ENCODE measurements at places on chromosomes 4 and X. TPM values are rescaled to one million over a fixed set of nuclear protein-coding genes. Genes with fewer than 3 reads are reported as not detected.

DNA sequence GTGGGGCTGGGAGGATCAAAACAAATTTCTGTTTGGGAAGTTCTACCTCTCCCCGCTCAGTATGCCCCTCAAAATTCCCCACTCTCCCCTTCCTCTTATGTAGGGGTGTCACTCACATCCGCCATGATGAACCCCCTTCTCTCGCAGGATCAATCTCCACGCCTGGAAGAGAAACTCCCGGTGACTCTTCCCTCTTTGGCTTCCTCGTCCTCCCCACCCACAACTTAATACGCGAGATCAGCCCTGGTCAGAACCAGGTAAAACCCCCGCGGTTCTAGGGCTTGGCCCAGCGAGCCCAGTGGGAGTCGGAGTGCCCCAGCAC, 427 bp downstream of the LAMTOR3 start:
- no peaks in the 10 kb centered on the region for H3K36me3 ChIP-seq
- DNase-seq: peak; percentile 4
- H3K27me3 ChIP-seq: no peaks in the 10 kb centered on the region
- no peaks in the 10 kb centered on the region for H3K4me1 ChIP-seq
- H3K27ac ChIP-seq: peak overlapping the region; percentile 85
- peak overlapping the region; percentile 78 for H3K4me3 ChIP-seq

GRCh38 chr4:7539659-7540058, 104.9 kb upstream of the PSAPL1 start:
- no peaks in the 10 kb centered on the region for H3K4me1 ChIP-seq
- H3K4me3 ChIP-seq: no peak overlapping the region
- no peak overlapping the region for H3K27ac ChIP-seq
- no peaks in the 10 kb centered on the region for H3K36me3 ChIP-seq
- H3K27me3 ChIP-seq: no peaks in the 10 kb centered on the region
- DNase-seq: no peak

DNA sequence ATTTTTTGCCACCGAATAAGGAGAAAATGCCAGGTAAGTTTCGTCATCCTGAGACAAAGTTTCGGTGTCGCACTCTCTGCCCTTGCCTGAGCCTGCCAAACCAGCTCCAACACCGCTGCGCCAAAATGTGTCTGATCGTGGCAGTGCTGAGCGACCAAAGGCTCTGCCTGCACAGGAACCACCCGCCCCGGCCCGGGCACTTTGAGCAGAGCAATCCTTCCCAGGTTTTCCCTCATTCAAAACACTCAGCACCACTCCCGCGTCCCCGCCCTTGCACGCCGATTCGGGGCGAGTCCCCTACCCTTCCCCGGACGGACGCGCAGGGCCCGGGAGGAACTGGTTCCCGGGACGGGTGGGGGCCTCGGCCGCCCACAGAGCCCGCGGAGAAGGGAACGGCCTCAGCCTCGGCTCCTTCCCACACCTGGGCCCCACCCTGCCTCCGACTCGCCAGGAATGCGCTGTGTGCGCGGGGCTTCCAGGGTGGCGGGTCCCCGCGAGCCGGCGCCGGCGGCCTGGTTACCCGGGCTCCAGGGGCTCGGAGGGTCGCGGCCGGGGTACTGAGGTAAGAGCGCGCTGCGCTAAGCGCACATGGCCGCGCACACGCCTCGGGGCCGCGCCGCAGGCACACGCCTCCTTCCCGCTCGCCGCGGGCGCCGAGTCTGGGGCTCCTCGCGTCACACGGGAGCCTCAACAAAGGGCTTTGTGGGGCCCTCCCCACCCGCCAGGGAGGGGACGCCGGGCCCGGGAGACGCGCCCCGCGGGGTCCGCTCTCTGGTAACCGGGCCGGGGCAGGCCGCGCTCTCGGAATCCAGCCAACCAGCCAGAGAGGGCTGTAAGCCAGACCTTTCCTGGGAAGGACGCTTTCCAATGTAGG, at the start of gene C4orf36:
TSS of gene C4orf36 (minus strand) at position 661 of the 874 bp plus-strand sequence. CDS start 902 bp downstream, outside the sequence.
- peak; percentile 90 for DNase-seq
- no peaks in the 10 kb centered on the region for H3K27me3 ChIP-seq
- H3K4me1 ChIP-seq: no peaks in the 10 kb centered on the region
- no peaks in the 10 kb centered on the region for H3K36me3 ChIP-seq

GRCh38 chr4:7769396-7770223, 170.1 kb downstream of the AFAP1 start:
- no peak overlapping the region for H3K27ac ChIP-seq
- no peak for DNase-seq
- H3K27me3 ChIP-seq: no peaks in the 10 kb centered on the region
- no peak overlapping the region for H3K4me3 ChIP-seq
- H3K36me3 ChIP-seq: no peaks in the 10 kb centered on the region

DNA sequence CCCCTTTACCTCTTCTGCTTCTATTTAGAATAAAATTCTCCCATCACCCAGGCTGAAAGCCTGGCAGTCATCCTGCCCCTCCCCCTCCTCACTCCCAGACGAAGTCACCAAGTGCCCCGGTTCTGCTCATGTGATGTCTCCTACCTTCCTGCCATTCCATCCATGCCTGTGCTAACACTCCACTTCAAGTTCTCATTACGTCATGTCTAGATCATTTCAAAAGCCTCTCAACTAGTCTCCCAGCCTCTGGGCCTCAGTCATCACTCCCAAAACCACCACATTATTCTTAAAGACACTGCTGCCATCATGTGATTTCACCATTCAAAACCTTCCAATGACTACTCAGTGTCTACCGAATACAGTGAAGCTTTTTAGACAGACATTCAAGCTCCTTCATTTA, 17.2 kb upstream of the HOPX start:
- no peak for DNase-seq
- no peak overlapping the region for H3K4me3 ChIP-seq
- H3K4me1 ChIP-seq: no peaks in the 10 kb centered on the region

The HS3ST1 gene
- total RNA-seq: 1.5 TPM

DNA sequence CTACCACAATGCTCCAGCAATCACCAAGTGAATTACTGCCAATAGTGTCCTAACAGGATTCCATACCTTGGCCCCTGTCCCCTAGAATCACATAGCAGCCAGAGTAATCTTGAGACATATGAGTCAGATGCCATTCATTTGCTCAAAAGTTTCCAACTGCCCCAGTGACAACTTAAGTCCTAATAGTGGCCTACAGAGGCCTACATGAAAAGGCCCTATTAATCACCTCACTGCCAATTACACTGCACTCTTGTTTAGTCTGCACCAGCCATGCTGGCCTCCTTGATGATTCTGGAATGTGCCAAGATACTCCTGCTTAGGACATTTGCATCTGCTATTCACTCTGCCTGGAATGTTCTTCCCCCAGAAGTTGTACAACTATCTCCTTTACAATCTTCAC, 130.7 kb downstream of the NR3C2 start:
- no peak for DNase-seq
- H3K4me3 ChIP-seq: no peak overlapping the region
- H3K27me3 ChIP-seq: no peaks in the 10 kb centered on the region

- H3K4me3 ChIP-seq: peak overlapping the region; percentile 17
- H3K27ac ChIP-seq: no peak overlapping the region
These were observed 1.5 kb downstream of the GRID2 start for GRCh38 chr4:92305148-92305877.

- H3K27ac ChIP-seq: no peak overlapping the region
- no peak for DNase-seq
- no peak overlapping the region for H3K4me3 ChIP-seq
- H3K36me3 ChIP-seq: no peaks in the 10 kb centered on the region
- H3K4me1 ChIP-seq: no peaks in the 10 kb centered on the region
These were observed 5.6 kb upstream of the LIMCH1 start for GRCh38 chr4:41532336-41532735.

DNA sequence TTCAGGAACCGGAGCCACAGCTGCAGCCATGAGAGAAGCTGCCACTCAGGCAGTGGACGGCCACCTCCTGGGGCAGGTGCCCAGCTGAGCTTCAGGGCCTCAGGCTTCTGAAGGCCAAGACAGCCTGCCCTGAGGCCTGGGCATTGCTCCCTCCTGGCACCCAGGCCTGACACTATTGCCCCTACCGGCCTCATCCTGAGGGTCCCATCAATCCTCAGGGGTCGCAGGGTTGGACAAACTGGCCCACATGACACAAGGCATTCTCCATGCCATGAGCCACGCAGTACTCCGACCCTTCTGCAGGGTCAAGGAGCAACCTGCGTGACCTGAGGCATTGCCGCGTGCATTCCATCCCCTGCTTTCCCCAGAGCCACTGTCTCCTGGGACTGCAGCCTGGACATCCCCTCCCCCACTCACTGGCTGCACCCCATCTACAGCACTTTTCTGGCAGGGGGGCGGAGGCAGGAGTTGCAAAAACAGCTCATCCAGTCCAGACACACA, 3.0 kb upstream of the ZFP92 start:
- no peaks in the 10 kb centered on the region for H3K36me3 ChIP-seq
- no peaks in the 10 kb centered on the region for H3K27me3 ChIP-seq
- H3K27ac ChIP-seq: no peak overlapping the region
- H3K4me1 ChIP-seq: no peaks in the 10 kb centered on the region
- no peak for DNase-seq

The JAKMIP1 gene
- total RNA-seq: 29.1 TPM

- no peaks in the 10 kb centered on the region for H3K27me3 ChIP-seq
- H3K4me1 ChIP-seq: no peaks in the 10 kb centered on the region
- no peak for DNase-seq
- no peak overlapping the region for H3K4me3 ChIP-seq
These were observed 6.6 kb downstream of the FAM3A start for GRCh38 chrX:154509455-154509854.

DNA sequence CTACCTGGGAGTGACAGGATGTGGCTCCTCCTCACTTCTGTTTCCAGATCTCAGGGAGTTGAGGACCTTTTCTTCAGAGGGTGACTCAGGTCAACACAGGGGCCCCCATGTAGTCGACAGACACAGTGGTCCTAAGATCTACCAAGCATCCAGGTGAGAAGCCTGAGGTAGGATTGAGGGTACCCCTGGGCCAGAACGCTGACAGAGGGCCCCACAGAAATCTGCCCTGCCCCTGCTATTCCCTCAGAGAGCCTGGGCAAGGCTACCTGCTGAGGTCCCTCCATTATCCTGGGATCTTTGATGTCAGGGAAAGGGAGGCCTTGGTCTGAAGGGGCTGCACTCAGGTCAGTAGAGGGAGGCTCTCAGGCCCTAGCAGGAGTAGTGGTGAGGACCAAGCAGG, 1.5 kb downstream of the MAGEA12 start:
- no peak for DNase-seq
- no peaks in the 10 kb centered on the region for H3K27me3 ChIP-seq
- no peak overlapping the region for H3K27ac ChIP-seq
- no peaks in the 10 kb centered on the region for H3K36me3 ChIP-seq

- no peaks in the 10 kb centered on the region for H3K36me3 ChIP-seq
- no peak for DNase-seq
- H3K27ac ChIP-seq: no peak overlapping the region
- H3K4me3 ChIP-seq: no peak overlapping the region
- H3K4me1 ChIP-seq: no peaks in the 10 kb centered on the region
These were observed 2.2 kb downstream of the EMD start for GRCh38 chrX:154381271-154381670.

- peak overlapping the region; percentile 5 for H3K27ac ChIP-seq
- DNase-seq: no peak
- H3K4me3 ChIP-seq: no peak overlapping the region
- H3K27me3 ChIP-seq: no peaks in the 10 kb centered on the region
These were observed 139.8 kb downstream of the PALLD start for GRCh38 chr4:168636506-168637196.

- DNase-seq: no peak
- H3K4me1 ChIP-seq: no peaks in the 10 kb centered on the region
- H3K27ac ChIP-seq: no peak overlapping the region
- H3K27me3 ChIP-seq: no peaks in the 10 kb centered on the region
- no peak overlapping the region for H3K4me3 ChIP-seq
These were observed 509.1 kb downstream of the IQCM start for GRCh38 chr4:149306537-149306936.

GRCh38 chr4:79757600-79757999, 315.4 kb downstream of the ANTXR2 start:
- no peak for DNase-seq
- no peak overlapping the region for H3K4me3 ChIP-seq
- no peaks in the 10 kb centered on the region for H3K4me1 ChIP-seq
- no peaks in the 10 kb centered on the region for H3K36me3 ChIP-seq
- no peak overlapping the region for H3K27ac ChIP-seq

DNA sequence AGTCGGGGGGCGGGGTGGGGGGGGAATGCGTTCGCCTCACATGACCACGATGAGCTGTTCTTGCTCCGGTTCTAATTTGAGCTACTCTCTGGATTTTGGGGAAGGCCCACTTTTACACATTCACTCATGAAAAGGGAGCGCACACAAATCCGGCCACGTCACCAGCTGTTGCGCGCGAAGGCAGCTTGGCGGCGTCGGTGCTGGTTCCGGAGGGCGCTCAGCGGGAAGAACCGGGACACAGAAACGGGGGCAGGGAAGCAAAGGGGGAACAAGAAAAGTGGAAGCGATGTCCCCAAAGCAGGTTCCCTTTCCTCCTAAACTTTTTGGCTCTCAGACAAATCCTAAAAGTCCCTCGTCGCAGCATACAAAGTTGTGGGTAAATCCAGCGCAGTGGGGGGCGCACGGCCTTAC, 605 bp downstream of the ANXA5 start:
- H3K27me3 ChIP-seq: no peaks in the 10 kb centered on the region
- no peaks in the 10 kb centered on the region for H3K4me1 ChIP-seq
- DNase-seq: peak; percentile 62
- peak overlapping the region; percentile 95 for H3K27ac ChIP-seq
- no peaks in the 10 kb centered on the region for H3K36me3 ChIP-seq

- no peak for DNase-seq
- no peaks in the 10 kb centered on the region for H3K27me3 ChIP-seq
- H3K27ac ChIP-seq: no peak overlapping the region
- no peak overlapping the region for H3K4me3 ChIP-seq
- H3K36me3 ChIP-seq: no peaks in the 10 kb centered on the region
These were observed 1321.1 kb downstream of the RAPGEF2 start for GRCh38 chr4:160423879-160424451.

GRCh38 chr4:76689145-76689817, 208.7 kb downstream of the SOWAHB start:
- peak; percentile 60 for DNase-seq
- no peaks in the 10 kb centered on the region for H3K27me3 ChIP-seq
- H3K4me3 ChIP-seq: peak overlapping the region; percentile 50
- H3K4me1 ChIP-seq: peaks cover 16% of the 10 kb centered on the region
- no peaks in the 10 kb centered on the region for H3K36me3 ChIP-seq

GRCh38 chrX:12906046-12906761, at the start of gene TLR8:
TLR8 (plus strand) TSS chrX:12906620; CDS start chrX:12906707, 87 bp downstream.
- H3K27me3 ChIP-seq: no peaks in the 10 kb centered on the region
- H3K36me3 ChIP-seq: no peaks in the 10 kb centered on the region
- H3K4me1 ChIP-seq: no peaks in the 10 kb centered on the region
- DNase-seq: no peak
- H3K27ac ChIP-seq: no peak within 1 kb of the TSS

GRCh38 chr4:49516796-49517195, 530.7 kb downstream of the CWH43 start:
- no peaks in the 10 kb centered on the region for H3K36me3 ChIP-seq
- H3K4me1 ChIP-seq: no peaks in the 10 kb centered on the region
- H3K27ac ChIP-seq: no peak overlapping the region
- DNase-seq: no peak

The LRCH2 gene
- total RNA-seq: 5.6 TPM

The BTK gene
- total RNA-seq: 1.3 TPM

- H3K4me3 ChIP-seq: no peak overlapping the region
- no peaks in the 10 kb centered on the region for H3K27me3 ChIP-seq
- H3K4me1 ChIP-seq: no peaks in the 10 kb centered on the region
- no peaks in the 10 kb centered on the region for H3K36me3 ChIP-seq
These were observed 10.5 kb downstream of the PPAT start for GRCh38 chr4:56424697-56425514.

GRCh38 chr4:108529984-108530905, 90.1 kb upstream of the RPL34 start:
- DNase-seq: no peak
- H3K27me3 ChIP-seq: no peaks in the 10 kb centered on the region
- no peak overlapping the region for H3K4me3 ChIP-seq
- no peaks in the 10 kb centered on the region for H3K4me1 ChIP-seq
- H3K27ac ChIP-seq: no peak overlapping the region

The METAP1 gene
- total RNA-seq: 70.1 TPM

The DCLK2 gene
- 18.6 TPM for total RNA-seq

The CENPE gene
- 0.87 TPM for total RNA-seq
